ENCODE measurements at places on chromosomes 7 and 10.

GRCh38 chr10:31650010-31650409 lies 278.6 kb downstream of the ARHGAP12 start:
- no peak for DNase-seq

- DNase-seq = no peak
Measured at GRCh38 chr10:70053218-70053840, 683 bp downstream of the MACROH2A2 start.

DNA sequence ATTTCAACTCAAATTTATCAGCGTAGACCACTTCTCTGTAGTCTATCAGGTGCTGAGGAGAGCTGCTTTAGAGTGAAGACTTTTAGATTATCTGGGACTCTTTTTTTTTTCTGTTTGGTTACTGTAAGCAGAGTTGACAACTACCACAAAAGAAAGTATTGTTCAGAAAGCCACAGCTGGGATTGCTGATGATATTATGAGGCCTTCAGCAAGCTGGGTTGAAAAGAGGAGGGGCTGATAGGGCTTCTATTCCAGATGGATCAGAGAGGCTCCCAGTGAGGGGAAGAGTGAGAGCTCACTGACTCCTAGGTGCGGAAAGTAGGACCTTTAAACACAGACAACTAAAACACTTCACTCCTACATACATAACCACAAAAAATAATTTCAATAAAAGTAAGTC lies 188.5 kb upstream of the FERD3L start:
- no peak for DNase-seq

GRCh38 chr7:89914711-89915110 lies 239.6 kb upstream of the STEAP1 start:
- no peak for DNase-seq

GRCh38 chr10:126302826-126303665 lies 85.2 kb downstream of the ADAM12 start:
- no peak for DNase-seq

DNA sequence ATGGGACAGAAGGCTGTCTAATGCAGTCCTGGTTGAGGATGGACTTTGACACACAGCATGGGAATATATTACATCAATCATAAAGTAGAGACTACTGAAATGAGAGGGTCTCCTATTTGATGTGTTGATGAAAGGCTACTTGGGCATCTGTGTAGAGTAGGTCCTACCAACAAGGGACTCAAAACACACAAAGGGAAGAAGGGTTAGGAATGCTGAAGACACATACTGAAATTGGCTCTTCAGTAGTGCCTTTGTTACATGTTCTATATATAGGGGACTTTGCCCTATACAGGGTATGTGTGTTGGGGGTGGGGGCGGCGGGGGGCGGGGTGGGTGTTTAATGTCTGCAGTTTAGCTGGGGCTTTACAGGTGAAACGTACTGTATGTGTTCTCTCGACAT lies 7.7 kb downstream of the CUL1 start:
- no peak for DNase-seq

DNA sequence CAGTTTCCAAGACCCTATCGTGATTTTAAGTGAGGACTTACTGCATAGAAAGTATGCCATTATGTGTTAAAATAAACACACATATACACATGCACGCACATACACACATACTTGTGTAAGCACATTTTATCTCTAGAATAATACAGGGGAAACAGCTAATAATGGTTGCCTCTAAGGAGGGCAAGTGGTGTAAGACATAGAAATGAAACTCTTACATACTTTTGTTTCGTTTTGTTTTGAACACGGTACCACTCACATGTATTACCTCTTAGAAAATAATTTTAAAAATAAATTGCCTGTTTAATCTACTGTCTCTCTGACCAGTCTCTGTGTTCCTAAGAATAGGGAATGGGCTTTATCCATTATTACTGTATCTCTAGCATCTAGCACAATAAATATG lies 49.2 kb downstream of the HERPUD2 start:
- no peak for DNase-seq

GRCh38 chr7:23133797-23134196 lies 28.2 kb downstream of the KLHL7 start:
- no peak for DNase-seq

DNA sequence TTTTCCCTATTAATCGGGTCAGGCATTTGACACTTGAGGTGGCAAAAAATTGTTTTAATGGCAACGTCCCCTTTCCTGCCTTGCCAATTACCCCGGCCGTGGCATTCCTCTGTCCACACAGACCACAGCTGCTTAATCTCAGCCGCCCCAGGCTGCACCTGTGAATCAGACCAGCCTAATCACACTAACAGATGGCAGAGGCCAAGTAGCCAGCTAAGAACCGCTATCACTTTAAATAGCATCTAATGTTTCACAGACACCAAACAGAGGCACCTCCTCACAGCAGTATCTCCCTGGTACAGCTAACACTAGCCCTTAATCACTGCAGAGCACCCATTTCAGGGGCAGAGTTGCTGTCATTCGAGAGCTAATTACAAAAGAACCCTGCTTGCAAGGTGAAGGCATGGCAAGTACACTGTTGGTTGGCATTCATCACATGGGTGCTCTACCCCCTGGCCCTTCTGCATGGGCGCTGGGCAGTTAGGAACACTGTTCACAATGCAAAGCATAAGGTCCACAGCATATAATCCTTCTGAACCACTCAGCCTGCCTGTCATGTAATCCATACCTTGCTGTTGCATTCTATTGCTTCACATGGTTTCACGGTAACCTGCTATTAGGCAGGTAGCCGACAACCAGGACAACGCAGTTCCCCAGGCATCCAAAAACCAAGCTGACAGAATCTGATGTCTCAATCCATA lies 38.8 kb downstream of the FGFR2 start:
- no peak for DNase-seq
